Omental fat pad (tissue), 4 donors: ENCODE measurements at places on chromosomes 12 and 14. TPM values are rescaled to one million over a fixed set of nuclear protein-coding genes. Genes with fewer than 3 reads are reported as not detected.

The TMX1 gene
- 37.8 TPM for total RNA-seq

The PPP1R1A gene
- 132 TPM for total RNA-seq

The CELA1 gene
- total RNA-seq = not detected

The PLA2G1B gene
- not detected for total RNA-seq

The MGP gene
- total RNA-seq = 851 TPM

The EML1 gene
- 44.8 TPM for total RNA-seq

The ATP2B1 gene
- 97.7 TPM for total RNA-seq

The ATF7IP gene
- total RNA-seq = 70.0 TPM

The LRRIQ1 gene
- total RNA-seq = not detected

The SERPINA12 gene
- not detected for total RNA-seq

The SSPN gene
- 20.2 TPM for total RNA-seq

The BCL2L14 gene
- not detected for total RNA-seq

The PPFIBP1 gene
- 45.2 TPM for total RNA-seq

The CPNE6 gene
- not detected for total RNA-seq

The LIN7A gene
- 4.8 TPM for total RNA-seq

The ADAMTS20 gene
- not detected for total RNA-seq

The KCNH3 gene
- 0.84 TPM for total RNA-seq

The C14orf119 gene
- total RNA-seq = 39.2 TPM

The HPD gene
- total RNA-seq = 1.6 TPM

The TAMALIN gene
- 19.0 TPM for total RNA-seq

The RERG gene
- total RNA-seq = 39.4 TPM

The KRT78 gene
- not detected for total RNA-seq

The NRL gene
- total RNA-seq = 0.94 TPM

The KIF26A gene
- 7.3 TPM for total RNA-seq

The CDK2 gene
- total RNA-seq = 23.7 TPM

The SLC10A1 gene
- total RNA-seq = not detected

The MIPOL1 gene
- 17.2 TPM for total RNA-seq

The SERPINA10 gene
- not detected for total RNA-seq

The ZFYVE1 gene
- total RNA-seq = 16.6 TPM

The KLRF1 gene
- not detected for total RNA-seq

The HSPB8 gene
- total RNA-seq = 136 TPM

The PTPN6 gene
- total RNA-seq = 19.8 TPM

The CCDC196 gene
- not detected for total RNA-seq
